ENCODE measurements at places on chromosomes 2 and 18. TPM values are rescaled to one million over a fixed set of nuclear protein-coding genes. Genes with fewer than 3 reads are reported as not detected.

CDKL4 gene
- 0.72 TPM for total RNA-seq

DYNAP gene
- not detected for total RNA-seq

SERPINB13 gene
- not detected for total RNA-seq

CTAGE1 gene
- not detected for total RNA-seq

NT5C1B gene
- total RNA-seq, result not detected

LINC00305 gene
- not detected for total RNA-seq

ERBB4 gene
- 29.5 TPM for total RNA-seq

DTNA gene
- total RNA-seq, result 164 TPM

C18orf32 gene
- 36.5 TPM for total RNA-seq

PLB1 gene
- 0.96 TPM for total RNA-seq

UGT1A3 gene
- total RNA-seq, result not detected

ITPRIPL1 gene
- total RNA-seq, result 1.2 TPM

PID1 gene
- total RNA-seq, result 17.7 TPM

ASPRV1 gene
- not detected for total RNA-seq

ADAM23 gene
- 46.5 TPM for total RNA-seq

CHST10 gene
- 8.4 TPM for total RNA-seq

MBP gene
- 38.8 TPM for total RNA-seq

PRADC1 gene
- 91.7 TPM for total RNA-seq

DCTN1 gene
- 268 TPM for total RNA-seq

INO80D gene
- 11.2 TPM for total RNA-seq

PSMA8 gene
- not detected for total RNA-seq

UGT1A10 gene
- total RNA-seq, result not detected

PTPRN gene
- total RNA-seq, result 0.19 TPM

RAPGEF4 gene
- 16.6 TPM for total RNA-seq

PLCL1 gene
- 65.9 TPM for total RNA-seq

SGPP2 gene
- total RNA-seq, result 17.7 TPM

EN1 gene
- total RNA-seq, result not detected

UGT1A8 gene
- not detected for total RNA-seq

FBLN7 gene
- 0.98 TPM for total RNA-seq

CYP26B1 gene
- total RNA-seq, result 2.1 TPM

RESP18 gene
- not detected for total RNA-seq

VWA3B gene
- total RNA-seq, result 0.30 TPM

Data from heart left ventricle (tissue), 16 donors.